Activated T-helper 9 cell treated with anti-CD3 and anti-CD28 coated beads, Interleukin-2, amount 50 U/mL, for 16 hours (primary cell): ENCODE measurements at places on chromosomes 11 and 22.

- no peak for DNase-seq
Observed at GRCh38 chr11:1880746-1881441, 10.8 kb downstream of the PRR33 start.

DNA sequence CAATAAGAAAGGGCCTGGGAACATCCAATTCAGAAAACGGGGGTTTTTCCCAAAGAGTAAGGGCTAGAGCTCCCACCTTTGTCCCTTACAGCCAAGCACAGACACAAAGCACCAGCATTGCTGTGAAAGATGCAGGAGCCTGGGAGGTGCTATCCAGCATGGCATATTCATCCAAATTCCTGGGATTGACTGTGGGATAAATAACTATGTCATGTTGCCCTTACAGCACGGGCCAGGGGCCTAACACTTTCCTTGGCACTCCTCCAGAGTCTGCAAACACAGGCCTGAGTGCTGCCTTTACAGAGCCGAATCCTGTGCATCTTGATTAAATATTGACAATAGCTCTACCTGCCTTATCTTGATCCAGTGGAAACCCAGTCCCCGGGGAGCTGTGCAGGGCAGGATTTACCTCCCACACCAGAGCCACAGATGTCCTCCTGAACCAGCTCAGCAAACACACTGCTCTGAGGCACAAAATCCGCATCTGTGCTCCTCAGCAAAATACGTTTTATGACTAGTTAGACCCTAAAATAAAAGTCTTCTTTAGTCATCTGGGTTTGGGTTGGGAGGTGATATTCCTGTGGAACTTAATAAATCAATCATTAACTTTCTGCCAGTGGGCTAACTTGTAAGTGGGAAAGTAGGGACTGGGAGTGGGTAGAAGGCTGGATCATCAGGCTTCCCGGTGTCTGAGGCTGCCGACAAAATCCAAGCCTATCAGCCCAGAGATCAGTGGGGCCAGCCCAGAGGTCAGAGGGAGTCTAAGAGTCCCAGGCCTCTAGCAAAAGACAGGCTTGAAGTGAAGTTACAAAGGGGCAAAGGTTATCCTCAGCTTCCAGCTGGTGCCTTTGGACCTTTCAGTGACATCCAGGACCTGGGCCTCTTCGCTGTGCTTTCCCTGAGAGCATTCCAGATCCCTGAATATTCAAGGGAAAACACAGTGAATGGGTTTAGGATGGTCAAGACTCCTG, 36.5 kb downstream of the POU2AF3 start:
- DNase-seq: no peak

- DNase-seq: no peak
Observed at GRCh38 chr11:128733440-128734102, 39.7 kb downstream of the FLI1 start.

DNA sequence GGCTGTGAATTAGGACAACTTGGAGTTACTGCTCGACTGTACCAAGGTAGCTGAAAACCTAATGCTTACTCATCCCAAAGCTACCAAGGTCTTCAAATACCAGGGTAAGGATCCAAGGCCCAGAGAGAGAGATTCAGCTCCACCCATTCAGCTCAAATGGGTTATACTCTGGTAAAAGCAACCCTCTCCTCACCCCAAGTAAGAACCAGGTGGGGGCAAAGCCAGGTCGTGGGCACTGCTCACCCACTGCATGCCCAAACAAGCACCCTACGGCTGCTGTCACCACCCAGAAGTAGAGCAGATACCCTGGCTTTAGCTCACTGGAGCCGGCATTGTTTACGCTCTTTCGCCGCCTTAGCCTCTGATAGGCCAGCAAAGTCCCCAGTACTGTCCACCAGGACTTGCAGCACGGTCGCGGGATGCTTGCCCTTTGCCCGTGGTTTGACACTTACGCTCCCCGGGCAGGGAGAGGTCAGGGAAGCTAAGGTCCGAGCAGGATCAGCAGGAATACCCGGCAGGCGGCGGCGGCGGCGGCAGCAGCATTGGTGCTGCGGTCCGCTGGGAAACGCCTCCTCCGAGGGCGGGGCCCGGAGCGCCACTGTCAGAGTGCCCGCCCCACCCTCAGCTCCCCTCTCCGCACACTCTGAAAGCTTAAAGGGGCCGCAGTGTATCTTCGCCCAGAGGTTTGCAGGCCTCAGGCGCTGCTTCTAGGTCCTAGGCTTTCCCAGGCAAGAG, 19.6 kb downstream of the CKAP5 start:
- peak; percentile 49 for DNase-seq

DNA sequence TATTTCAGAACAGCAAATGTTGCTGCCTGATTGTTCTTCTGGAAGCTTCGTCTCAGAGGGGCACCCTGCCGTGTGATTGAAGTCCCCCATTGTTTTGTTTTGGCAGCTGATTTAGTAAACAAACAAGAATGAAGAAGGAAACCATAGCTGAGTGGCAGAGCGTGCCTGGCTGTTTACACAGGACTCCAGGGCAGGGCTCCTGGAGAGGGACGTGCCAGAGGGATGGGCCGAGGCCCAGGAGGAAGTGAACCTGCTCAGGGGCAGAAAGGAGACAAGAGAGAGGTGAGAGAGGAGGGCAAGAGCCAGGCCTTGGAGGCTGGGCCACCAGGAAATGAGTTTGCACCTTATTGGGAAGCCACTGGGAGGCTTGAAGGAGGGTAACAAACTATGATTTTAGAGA, 85.5 kb upstream of the B3GAT1 start:
- DNase-seq: no peak
